ENCODE measurements at places on chromosomes 11 and 22.
A peak's percentile ranks its signal among the peaks of the same experiment; 100 is the strongest.

- DNase-seq = no peak
These were observed 138.2 kb downstream of the COMMD9 start for GRCh38 chr11:36150986-36151385.

DNA sequence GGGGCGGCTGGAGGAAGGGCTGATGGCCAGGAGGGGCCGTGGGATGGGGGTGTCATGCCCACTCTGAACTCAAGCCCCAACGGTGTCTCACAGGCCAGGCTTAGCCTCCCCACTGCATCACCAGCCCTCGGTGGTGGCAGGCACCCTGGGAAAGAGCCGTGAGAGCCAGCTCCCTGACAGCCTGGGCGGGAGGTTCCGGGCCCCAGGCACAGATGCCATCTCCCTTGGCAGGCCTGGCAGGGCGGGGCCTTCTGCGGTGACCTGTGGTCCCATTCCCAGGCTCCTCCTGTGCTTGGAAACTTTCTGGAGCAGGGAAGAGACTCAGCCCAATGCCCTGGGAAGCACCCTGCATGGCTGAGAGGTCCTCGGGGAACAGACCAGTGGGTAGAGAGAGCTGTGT is 4.8 kb downstream of the PHLDA2 start:
- no peak for DNase-seq

DNA sequence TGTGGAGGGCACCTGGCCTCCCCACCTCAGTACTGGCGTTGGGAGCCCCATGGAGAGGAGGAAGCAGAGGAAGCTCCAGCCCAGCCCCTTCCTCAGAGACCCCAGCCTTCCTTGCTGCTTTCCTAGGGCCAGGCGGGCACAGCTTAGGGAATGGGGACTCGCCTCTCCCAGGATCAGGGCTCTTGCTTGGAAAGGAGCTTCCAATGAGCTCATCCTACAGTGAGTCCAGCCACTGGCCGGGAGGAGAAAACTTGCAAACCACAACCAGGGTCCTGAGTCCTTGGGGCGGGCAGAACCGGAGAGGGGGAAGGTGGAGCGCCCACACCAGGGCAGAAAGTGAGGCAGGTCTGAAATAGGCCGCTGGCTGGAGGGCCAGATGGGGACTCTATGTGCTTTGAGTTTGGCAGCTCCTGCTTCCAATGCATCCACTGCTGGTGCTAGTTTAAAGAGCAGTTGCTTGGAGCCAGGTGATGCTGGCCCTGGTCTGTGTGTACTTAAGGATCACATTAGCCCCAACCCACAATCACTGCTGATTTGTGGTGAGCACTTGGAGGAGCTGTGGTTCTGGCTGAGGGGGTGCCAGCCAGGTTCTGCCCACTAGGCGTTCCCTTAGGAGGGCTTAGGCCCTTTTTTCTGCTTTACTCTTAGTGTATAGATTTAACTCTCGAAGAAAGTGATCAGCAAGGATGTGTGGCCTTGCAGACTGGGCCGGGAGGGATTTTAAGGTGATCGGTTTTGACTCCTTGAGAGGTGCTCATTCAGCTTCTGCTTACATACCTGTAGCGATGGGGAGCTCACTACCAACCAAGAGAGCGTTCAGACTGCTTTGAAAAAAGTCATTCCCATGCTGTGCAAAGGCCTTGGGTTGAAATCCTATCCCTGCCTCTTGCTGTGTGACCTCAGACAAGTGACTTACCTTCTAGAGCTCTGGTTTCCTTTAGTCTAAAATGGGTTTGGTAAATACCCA is 81.9 kb downstream of the TP53I11 start:
- DNase-seq = no peak

DNA sequence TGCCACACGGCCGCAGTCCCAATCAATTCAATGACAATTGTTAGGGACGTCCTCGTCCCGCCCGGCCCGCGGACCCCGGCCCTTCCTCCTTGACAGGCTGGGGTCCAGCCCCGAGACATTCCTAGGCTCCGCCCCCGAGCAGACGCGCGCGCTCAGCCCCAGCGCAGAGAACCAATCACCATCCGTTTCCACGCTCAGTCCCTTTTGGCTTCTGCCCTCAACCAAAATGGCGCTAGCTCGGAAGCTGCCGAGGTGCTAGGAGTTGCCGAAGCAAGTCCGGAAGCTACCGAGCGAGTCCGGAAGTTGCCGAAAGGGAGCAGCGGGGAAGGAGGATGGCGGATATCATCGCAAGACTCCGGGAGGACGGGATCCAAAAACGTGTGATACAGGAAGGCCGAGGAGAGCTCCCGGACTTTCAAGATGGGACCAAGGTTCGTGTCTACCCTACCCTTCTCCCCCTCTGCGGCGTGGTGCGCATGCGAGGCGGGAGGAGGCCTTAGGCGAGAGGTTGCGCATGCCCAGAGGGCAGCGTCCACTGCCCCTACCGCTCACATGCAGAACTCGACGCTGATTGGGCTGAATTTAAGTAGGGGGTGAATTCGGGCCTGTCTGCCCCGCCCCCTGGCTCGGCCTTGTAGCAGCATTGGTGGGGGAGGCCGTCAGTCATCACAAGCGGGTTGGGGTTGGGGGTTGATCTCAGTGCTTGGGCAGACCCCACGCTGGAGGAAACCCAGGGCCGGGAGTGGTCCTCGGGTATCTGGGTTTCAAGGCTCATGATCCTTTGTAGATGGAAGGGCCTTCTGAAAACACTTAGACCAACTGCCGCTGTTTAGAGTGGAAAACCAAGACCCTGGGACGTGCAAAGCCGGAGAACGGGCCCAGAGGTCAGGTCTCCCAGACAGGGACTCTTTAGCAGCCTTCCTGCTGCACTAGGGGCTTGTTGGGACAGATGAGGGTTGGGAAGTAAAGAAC is at the start of gene AIP:
AIP (plus strand) TSS at position 200 of the 972 bp plus-strand sequence; CDS start at position 333, 133 bp downstream.
- DNase-seq = peak; percentile 98

DNA sequence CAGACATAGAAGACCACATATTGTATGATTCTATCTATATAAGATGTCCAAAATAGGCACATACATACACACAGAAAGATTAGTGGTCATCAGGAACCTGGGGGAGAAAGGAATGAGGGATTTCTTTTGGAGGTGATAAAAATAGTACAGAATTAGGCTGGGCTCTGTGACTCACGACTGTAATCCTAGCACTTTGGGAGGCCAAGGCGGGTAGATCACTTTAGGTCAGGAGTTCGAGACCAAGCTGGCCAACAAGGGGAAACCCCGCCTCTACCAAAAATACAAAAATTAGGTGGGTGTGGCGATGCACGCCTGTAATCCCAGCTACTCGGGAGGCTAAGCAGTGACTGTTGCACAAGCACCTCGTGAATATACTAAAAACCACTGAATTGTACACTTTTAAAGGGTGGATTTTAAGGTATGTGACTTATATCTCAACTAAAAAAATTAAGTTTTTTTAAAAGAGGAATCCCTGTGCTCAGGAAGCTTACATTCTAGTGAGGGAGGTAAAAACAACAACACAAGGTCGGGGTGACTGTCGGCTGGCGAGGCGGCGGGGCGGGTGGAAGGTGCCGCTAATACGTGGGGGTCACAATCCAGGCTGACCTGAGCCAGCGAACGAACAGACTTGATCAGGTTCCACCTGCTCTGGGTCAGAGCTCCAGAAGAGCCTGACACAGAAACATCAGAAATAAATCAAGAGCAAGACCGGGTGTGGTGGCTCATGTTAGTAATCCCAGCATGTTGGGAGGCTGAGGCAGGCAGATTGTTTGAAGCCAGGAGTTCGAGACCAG is 25.3 kb upstream of the TESMIN start:
- DNase-seq = no peak

GRCh38 chr11:114219559-114220349 is 76.4 kb upstream of the NNMT start:
- DNase-seq = no peak

- DNase-seq = no peak
These were observed 29.3 kb upstream of the PPP2R1B start for GRCh38 chr11:111795334-111795985.

GRCh38 chr11:68839911-68840641 is 1.6 kb downstream of the CPT1A start:
- DNase-seq = peak; percentile 62

GRCh38 chr11:85665733-85666132 is 804 bp upstream of the CREBZF start:
- DNase-seq = no peak

- no peak for DNase-seq
These were observed 22.5 kb downstream of the CABP7 start for GRCh38 chr22:29742326-29742725.

GRCh38 chr11:102330231-102330630 is 12.9 kb downstream of the BIRC3 start:
- no peak for DNase-seq

DNA sequence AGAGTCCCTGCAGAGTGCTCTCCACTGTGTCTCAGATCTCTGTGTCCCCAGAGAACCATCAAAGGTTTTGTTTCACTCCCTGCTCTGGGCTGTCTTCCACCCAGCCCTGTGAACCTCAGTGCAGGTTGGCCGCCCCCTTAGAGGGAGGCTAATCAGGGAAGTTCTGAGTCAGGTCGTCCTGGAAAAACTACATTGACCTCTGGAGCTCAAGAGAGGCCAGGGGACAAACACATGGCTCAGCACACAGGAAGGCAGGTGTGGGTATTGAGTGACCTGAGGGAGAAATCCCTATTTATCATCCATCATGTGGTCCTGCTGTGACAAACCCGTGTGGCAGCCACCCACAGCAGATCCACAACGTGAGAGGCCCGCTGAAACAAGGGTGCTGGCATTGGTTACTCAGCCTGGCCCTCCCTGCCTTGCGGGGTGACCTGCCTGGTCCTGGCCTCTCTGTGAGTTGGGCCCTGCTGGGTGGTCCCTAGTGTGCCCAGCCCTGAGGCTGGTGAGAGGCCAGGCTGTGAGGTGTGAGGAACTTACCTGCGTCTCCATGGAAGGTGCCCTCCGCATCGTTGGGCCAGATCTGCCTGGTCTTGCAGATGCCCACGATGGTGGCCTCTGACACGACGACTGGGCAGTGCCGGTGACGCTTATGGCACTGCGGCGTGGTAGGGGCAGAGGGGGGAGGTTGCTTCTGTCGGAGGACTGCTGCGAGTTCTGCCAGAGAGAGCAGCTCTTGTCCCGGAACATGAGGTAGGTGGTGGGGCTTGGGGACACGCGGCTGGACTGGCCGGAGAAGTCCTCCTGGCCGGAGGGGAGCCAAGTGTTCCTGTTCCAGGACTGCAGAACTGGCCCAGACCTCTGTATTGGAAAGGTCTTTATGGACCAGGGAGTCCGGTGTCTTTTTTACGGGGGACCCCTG is 669 bp upstream of the BCR start:
- DNase-seq = no peak

DNA sequence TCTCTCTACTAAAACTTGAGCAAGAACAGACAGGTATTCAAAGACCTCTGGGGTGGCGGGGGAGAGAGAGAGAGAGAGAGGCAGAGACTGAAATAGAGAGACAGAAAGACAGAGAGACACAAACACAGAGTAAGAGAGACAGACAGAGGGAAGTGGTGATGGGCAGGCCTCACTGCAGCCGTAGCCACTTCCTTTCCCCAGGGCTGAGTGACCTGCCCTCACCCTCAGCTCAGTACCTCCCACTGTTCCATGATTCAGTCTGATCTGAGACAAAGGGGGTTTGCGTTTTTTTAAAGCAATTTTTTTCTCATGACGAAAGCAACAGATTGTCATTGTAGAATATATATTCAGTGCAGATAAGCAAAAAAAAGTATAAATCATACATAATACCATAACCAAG is 607.9 kb upstream of the B3GAT1 start:
- DNase-seq = no peak

DNA sequence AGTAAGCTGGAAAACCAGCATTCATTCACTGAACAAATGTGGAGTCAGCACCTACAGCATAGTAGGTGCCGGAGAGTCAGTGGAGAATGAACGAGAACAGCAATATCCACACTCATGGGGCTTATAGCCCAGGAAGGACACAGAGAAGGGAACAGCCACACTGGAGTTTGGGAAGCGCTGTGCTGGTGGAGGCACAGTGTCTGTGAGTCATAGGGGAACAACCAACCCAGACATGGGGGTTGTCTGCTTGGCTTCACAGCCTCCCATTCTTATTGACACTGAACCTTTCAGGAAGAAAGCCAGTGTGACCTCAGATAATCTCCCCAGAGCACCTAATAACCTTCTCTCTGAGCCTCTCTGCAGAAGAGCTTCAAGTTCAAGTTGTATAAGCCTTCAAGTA is 56.6 kb upstream of the UBASH3B start:
- DNase-seq = no peak

DNA sequence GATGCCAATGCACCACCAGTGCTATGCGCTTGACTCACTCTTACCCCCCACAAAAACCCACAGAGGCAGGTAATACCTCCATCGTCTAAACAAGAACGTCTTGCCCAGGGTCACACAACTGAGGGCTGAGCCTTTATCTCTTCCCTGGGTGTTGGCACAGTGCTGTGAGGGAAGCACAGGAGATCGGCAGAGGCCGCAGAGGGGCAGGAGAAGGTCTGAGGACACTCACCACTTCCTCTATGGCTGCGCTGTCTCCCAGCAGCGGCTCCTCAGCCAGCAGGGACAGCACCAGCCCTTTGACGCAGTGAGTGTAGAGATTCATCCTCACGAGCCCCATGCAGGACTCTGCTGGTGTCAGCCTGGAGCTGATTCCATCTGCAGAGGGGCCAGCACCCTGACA is 19.9 kb downstream of the HPS4 start:
- DNase-seq = no peak

DNA sequence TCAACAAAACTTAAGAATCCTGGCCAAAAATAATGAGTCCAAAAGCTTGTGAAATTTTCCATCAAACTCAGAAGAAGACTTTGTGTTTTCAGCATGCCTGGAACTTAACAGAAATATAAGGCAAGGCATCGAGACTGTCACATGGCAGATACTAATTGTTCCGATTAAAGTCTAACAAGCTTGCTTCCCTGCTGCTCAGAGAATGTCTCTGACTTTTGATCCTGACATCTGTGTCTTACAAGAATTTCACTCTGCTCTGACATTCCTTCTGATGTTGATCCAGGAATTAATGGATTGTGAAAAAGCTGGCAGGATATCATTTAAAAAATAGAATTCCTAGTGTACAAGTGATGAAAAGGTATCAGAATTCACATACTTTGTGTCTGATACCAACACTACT is 170.2 kb downstream of the DCDC1 start:
- no peak for DNase-seq

DNA sequence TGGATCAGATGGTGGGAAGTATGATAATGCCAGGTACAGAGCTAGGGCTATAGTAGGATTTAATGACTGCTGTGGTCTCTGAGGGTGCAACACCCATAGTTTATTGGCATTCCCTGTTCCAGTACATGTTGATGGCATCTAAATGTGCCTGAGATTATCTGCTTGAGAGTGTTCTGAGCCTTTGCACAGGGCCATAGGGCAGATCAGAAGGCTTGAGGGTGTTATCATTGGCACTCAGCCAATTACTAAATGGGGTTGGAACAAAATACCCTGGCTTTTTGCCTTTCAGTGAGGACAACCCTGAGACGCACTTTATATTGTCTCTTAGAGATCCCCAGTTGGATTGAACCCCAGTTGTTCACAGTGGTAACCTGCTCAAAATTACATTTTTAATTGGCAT is 6.7 kb downstream of the SLC5A12 start:
- no peak for DNase-seq

GRCh38 chr11:45655347-45655756 is 10.1 kb downstream of the CHST1 start:
- peak; percentile 94 for DNase-seq

Measured in H9 (cell line).